ENCODE measurements at places on chromosomes 7 and 10. TPM values are rescaled to one million over a fixed set of nuclear protein-coding genes. Genes with fewer than 3 reads are reported as not detected.

DNA sequence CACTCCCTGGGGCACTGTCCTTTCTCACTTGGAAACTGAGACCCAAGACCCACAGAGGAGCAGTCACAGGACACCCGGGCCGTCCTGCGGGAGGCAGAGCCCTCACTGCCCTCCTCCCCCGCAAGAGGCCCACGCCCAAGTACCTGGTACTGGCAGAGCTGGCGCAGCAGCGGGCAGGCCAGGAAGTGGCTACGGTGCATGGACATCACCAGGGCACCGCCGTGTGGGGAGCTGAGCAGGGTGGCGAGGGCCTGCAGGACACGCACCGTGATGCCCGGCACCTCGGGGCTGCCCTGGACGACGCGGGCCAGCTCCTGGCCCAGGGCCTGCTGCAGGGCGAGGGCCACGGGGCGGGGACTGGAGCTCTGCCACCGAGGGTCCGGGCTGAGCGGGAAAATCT is 20.0 kb upstream of the MICALL2 start:
- no peak overlapping the region for H3K4me3 ChIP-seq
- no peak for DNase-seq
- peaks cover 2% of the 10 kb centered on the region for H3K4me1 ChIP-seq
- no peaks in the 10 kb centered on the region for H3K36me3 ChIP-seq
- no peak overlapping the region for H3K27ac ChIP-seq
- H3K27me3 ChIP-seq = no peaks in the 10 kb centered on the region

Gene SPDYE16
- total RNA-seq = 0.71 TPM

Gene EBF3
- not detected for total RNA-seq

Gene GPR85
- total RNA-seq = not detected

Gene TLL2
- not detected for total RNA-seq

DNA sequence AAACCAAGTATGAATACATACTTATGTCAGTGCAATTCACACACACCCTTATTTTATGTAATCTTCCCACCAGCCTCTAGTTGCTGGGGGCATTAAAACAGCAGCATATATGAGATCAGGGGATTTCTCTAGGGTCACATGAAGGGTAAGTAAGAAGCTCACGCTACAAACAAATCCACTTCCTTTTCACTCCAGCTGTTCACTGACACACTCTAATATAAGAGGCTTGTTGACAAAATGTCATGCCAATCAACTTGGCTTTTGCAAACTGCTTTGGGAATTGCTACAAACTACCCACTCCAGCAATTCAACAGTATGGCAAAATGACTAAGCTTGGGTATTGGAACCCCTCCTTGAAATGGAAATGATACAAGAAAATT is 10.3 kb downstream of the FAM3C start:
- no peak overlapping the region for H3K27ac ChIP-seq
- no peaks in the 10 kb centered on the region for H3K27me3 ChIP-seq
- no peak overlapping the region for H3K4me3 ChIP-seq
- DNase-seq = no peak
- peaks cover 30% of the 10 kb centered on the region for H3K4me1 ChIP-seq

DNA sequence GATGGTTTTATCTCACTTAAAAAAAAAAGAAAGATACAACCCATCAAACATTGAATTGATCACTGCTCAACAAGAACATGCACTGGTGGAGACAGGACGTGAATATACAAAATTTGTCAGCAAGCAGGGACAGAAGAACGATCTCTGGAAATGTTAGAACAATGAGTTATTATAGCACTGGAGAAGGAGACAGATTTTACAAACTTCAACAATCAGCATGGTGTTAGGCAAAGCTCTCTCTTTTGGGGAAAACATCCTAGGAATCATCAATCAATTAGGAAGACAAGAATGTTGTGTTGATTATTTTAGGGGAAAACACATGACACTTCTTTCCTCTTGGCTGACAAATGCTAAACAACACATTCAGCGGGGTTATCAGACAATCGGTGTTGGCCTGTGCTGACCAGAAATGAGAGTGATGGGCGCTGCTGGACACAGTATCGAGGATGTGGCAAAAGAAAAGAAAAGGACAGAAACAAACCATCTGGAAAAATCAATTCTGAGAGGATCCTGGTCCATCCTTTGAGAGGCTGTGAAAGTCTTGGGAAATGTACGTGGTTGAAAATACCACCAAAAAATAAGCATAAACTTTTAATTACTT is 103.9 kb downstream of the RAPGEF5 start:
- peaks cover 12% of the 10 kb centered on the region for H3K27me3 ChIP-seq
- H3K4me1 ChIP-seq = no peaks in the 10 kb centered on the region
- H3K27ac ChIP-seq = no peak overlapping the region
- H3K4me3 ChIP-seq = no peak overlapping the region
- no peak for DNase-seq
- no peaks in the 10 kb centered on the region for H3K36me3 ChIP-seq

Gene GIMAP4
- 285 TPM for total RNA-seq

Gene PNLIPRP3
- total RNA-seq = not detected

Gene GRM3
- total RNA-seq = not detected

- no peak overlapping the region for H3K4me3 ChIP-seq
- H3K36me3 ChIP-seq = no peaks in the 10 kb centered on the region
- H3K27me3 ChIP-seq = no peaks in the 10 kb centered on the region
Observed at GRCh38 chr10:47252093-47252780, 47.8 kb upstream of the GDF10 start.

GRCh38 chr7:38107486-38107893 is 70.6 kb upstream of the STARD3NL start:
- H3K4me1 ChIP-seq = peaks cover 2% of the 10 kb centered on the region
- DNase-seq = peak; percentile 49
- no peak overlapping the region for H3K4me3 ChIP-seq
- no peaks in the 10 kb centered on the region for H3K36me3 ChIP-seq

GRCh38 chr7:149279111-149279743 is 17.2 kb downstream of the ZNF783 start:
- H3K4me1 ChIP-seq = peaks cover 5% of the 10 kb centered on the region
- DNase-seq = peak; percentile 16
- H3K27ac ChIP-seq = no peak overlapping the region
- no peak overlapping the region for H3K4me3 ChIP-seq
- H3K27me3 ChIP-seq = no peaks in the 10 kb centered on the region

- H3K4me3 ChIP-seq = no peak overlapping the region
- no peaks in the 10 kb centered on the region for H3K27me3 ChIP-seq
- DNase-seq = no peak
- H3K27ac ChIP-seq = no peak overlapping the region
- no peaks in the 10 kb centered on the region for H3K4me1 ChIP-seq
Observed at GRCh38 chr7:21620054-21620453, 77.2 kb downstream of the DNAH11 start.

GRCh38 chr7:90701021-90701420 is 104.9 kb downstream of the CDK14 start:
- H3K27me3 ChIP-seq = peaks cover 2% of the 10 kb centered on the region
- no peaks in the 10 kb centered on the region for H3K4me1 ChIP-seq
- no peaks in the 10 kb centered on the region for H3K36me3 ChIP-seq
- no peak overlapping the region for H3K4me3 ChIP-seq
- H3K27ac ChIP-seq = no peak overlapping the region

Gene BEND7
- not detected for total RNA-seq

DNA sequence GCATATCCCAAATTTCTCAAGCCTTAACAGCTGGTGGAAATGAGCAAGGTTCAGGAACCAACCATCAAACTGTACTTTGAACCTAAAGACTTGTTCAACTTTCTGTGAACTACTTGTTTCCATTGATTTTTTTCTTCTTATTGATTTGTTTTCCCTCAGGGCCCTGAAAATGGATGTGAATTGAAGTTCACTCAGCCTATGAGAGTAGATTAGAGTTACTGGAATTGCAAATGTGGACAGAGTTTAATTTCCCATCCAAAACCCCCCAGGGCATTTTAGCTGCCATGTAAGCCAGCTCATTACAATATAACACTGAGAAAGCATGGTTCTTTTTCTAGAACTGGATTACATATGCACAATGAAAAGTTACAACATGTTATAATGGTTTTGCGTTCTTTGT is 1105.7 kb downstream of the REEP3 start:
- H3K4me1 ChIP-seq = no peaks in the 10 kb centered on the region
- no peaks in the 10 kb centered on the region for H3K36me3 ChIP-seq
- H3K27me3 ChIP-seq = no peaks in the 10 kb centered on the region
- no peak overlapping the region for H3K27ac ChIP-seq

DNA sequence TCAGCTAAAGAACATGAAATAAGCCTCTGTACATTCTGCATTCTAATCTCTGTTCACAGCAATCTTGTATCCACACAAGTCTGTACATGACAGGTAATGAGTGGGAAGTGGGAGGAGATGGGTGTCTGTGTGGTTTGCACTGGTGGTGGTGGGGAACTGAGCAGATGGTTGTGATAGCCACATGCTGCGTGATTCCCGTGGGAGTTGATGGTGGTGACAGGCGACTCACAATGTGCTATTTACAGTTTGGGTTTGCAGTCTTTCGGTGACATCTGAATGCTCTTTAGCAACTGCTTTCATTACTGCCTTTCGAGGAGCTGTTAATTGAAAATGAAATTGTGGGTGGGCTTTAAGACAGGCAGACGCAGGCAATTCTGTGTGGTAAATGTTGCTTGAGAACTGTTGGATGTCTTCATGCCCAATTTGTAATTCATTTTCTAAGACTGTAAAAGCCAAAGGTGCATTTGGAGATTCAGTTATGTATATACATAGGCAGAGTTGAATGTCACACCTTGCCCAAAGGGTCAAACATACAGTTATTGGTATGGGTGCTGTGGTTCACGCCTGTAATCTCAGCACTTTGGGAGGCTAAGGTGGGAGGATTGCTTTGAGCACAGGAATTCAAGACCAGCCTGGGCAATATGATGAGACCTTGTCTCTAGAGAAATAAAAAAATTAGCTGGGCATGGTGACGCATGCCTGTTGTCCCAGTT is 308.2 kb downstream of the AUTS2 start:
- peaks cover 1% of the 10 kb centered on the region for H3K4me1 ChIP-seq
- H3K4me3 ChIP-seq = no peak overlapping the region
- H3K27ac ChIP-seq = no peak overlapping the region

Gene DENND11
- 46.1 TPM for total RNA-seq

DNA sequence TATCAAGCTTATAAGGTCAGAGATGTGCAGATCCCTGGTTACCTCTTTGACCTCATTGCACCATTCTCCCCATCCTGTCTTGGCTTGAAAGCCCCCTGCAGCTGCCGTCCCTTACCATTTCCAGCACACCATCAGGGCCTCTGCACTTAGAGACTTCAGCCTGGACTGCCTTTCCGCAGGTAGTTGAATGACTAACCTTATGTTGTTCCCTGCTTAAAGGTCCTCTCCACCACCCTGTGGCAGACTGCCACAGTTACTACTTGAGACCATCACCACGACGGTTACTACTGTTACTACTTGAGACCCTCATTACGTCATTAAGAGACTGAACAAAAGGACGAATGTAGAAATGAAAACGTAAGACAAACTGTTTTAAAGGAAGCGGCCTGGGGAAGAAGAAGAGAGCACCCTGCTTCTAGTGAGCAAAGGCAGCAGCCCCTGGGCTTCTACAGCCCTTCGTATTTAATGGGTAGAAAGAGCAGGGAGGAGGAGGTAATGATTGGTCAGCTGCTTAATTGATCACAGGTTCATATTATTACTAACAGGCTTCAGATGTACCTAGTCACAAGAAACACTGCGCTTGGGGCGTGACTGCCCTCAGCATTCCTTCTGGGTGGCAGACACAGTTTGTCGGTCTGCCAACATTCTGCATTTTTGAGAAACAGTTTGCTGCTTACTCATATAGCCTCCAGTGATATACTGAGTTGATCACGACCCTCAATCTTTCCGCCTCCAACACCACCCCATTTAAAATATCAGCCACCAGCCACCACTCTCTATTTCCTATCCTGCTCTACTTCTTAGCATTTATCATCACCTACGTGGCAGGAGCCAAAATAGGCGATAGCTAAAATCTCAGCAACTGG is 74.1 kb upstream of the PARD3 start:
- peaks cover 2% of the 10 kb centered on the region for H3K27me3 ChIP-seq
- peaks cover 4% of the 10 kb centered on the region for H3K4me1 ChIP-seq
- no peak overlapping the region for H3K4me3 ChIP-seq
- no peak for DNase-seq
- no peak overlapping the region for H3K27ac ChIP-seq

Gene CLDN15
- total RNA-seq = 26.6 TPM

Gene POLD2
- total RNA-seq = 99.4 TPM

DNA sequence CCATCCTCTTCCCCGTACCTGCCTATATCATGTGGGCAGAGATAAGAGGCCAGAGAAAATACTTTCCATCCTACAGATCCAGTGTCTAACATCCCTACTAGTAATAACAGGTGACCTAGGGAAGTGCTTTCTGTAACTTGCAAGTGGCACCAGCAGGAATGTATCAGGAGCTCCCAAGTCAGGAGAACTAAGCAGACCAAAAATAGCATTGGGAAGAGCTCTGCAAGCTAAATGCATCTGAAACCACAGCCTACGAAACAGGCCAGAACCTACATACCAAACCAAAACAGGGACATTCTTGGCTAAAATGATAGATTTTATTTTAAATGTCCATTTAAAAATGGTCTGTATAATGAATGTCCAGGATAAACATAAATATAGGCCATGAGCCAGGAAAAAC is 680.8 kb downstream of the PHTF2 start:
- H3K27ac ChIP-seq = no peak overlapping the region
- no peak overlapping the region for H3K4me3 ChIP-seq
- H3K36me3 ChIP-seq = no peaks in the 10 kb centered on the region
- DNase-seq = no peak
- H3K4me1 ChIP-seq = no peaks in the 10 kb centered on the region

Gene CDNF
- 1.0 TPM for total RNA-seq

Gene ZNHIT1
- 54.2 TPM for total RNA-seq

GRCh38 chr10:19638182-19638895 is 177.9 kb upstream of the PLXDC2 start:
- no peaks in the 10 kb centered on the region for H3K36me3 ChIP-seq
- H3K4me3 ChIP-seq = peak overlapping the region; percentile 57
- no peaks in the 10 kb centered on the region for H3K4me1 ChIP-seq
- H3K27ac ChIP-seq = no peak overlapping the region
- no peak for DNase-seq
- H3K27me3 ChIP-seq = no peaks in the 10 kb centered on the region

DNA sequence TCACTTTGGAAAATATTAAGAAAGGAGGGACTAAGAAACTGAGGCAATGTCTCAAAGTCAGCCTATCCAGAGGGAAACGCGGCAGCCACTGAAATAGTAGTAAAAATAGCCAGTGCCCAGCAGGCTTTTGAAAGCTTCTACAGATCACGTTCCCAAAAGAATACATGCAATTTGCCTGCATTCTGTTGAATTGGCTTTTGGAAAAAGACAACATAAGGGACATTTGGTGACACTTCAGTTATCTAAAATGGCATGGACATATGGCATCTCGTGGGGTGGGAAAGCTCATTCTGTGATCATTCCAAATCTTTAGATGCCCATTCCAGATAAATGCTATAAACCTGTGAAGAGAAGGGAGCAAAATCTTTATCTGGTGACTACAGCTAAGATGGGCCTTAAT is 82.8 kb upstream of the PDE1C start:
- no peaks in the 10 kb centered on the region for H3K36me3 ChIP-seq
- H3K4me3 ChIP-seq = no peak overlapping the region
- H3K27me3 ChIP-seq = no peaks in the 10 kb centered on the region
